ENCODE measurements at places on chromosomes 16 and 17. TPM values are rescaled to one million over a fixed set of nuclear protein-coding genes. Genes with fewer than 3 reads are reported as not detected.

DNA sequence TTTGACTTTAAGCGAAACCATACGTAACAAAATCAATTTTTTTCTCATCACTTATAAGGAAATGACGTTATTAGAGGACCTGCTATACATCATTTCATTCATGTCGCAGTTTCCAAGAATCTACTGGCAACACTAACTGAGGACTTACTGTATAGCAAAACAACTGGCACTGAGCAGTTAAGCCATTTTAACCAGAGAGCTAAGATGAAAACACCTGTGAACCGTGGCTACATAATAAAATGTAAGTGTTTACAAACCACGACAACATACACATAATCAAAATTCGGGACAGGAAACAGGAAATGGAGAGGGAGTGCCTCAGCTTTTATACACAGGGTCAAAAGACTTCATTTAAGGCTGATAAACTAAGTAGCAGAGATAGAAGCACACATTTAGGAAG is 29.5 kb downstream of the METTL16 start:
- no peak for DNase-seq

- no peak for DNase-seq
Measured at GRCh38 chr16:46688101-46688653, 801 bp downstream of the VPS35 start.

GRCh38 chr17:7234083-7234951 is at the start of gene DVL2:
Gene DVL2 (minus strand): TSS chr17:7234517. CDS start chr17:7234262, 255 bp downstream.
- DNase-seq: peak; percentile 92

GRCh38 chr16:1800701-1801100 is 7.2 kb upstream of the IGFALS start:
- DNase-seq: no peak

DNA sequence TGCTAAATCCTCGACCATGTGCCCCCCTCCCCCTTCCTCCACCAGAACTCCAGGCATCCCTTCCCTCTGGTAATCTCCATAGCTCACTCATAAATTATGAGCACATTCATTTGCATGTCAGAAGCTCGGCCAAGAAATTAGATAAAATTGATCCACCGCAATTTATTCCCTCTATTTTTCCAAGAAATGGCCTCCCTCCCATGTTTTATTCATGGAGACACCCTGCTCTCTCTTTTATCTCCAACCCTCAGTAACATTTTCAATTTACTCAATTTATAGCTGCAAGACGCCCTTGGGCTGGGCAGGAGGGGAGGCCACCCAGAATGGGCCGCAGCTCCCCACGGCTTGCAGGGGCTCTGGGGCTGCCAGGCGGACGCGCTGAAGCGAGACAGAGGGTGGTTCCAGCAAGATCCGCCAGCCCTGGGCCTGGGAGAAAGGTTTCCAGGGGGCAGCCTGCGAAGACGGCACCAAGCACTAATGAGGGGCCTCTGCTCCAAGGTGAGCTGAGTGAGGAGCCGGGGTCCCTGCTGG is 54.7 kb upstream of the ZNF423 start:
- DNase-seq: no peak

DNA sequence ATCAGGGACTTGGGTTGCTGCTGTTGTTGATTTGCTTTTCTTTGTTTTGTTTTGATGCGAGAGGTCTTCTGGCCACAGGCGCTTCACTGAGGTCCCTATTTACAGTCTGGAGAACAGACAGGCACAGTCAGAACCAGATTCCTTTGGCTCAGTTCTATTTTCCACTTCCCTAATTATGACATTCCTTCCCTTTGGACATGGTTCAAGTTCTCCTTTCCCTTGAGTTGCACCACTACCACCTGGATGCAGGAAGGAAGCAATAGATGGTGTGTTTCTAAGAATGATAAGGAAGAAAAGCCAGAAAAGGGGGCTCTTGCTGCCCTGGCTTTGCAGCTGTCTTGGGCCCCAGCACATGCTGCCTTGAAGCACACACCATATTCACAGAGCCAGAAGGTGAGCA is 160.6 kb downstream of the MAF start:
- DNase-seq: no peak

DNA sequence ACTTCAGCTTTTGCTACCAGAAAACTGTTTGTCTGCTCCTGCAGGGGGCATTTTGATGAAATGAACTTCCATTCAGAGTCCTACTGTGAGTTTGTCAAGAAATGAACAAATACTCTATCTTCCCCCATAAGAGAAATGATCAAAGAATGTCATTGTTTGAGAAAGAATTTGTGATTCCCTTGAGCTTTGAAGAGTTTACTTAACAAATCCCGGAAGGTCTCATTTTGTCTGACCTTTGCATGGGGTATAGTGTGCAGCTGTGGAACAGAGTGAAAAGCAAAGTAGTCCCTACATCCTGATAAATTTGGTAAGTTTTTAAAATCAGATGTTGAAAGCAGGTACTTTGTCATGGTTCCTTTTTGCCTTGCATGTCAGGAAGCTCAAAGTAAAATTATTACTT is 178.0 kb downstream of the ABCC12 start:
- no peak for DNase-seq

GRCh38 chr17:5264893-5265292 is 17.2 kb upstream of the RABEP1 start:
- no peak for DNase-seq

DNA sequence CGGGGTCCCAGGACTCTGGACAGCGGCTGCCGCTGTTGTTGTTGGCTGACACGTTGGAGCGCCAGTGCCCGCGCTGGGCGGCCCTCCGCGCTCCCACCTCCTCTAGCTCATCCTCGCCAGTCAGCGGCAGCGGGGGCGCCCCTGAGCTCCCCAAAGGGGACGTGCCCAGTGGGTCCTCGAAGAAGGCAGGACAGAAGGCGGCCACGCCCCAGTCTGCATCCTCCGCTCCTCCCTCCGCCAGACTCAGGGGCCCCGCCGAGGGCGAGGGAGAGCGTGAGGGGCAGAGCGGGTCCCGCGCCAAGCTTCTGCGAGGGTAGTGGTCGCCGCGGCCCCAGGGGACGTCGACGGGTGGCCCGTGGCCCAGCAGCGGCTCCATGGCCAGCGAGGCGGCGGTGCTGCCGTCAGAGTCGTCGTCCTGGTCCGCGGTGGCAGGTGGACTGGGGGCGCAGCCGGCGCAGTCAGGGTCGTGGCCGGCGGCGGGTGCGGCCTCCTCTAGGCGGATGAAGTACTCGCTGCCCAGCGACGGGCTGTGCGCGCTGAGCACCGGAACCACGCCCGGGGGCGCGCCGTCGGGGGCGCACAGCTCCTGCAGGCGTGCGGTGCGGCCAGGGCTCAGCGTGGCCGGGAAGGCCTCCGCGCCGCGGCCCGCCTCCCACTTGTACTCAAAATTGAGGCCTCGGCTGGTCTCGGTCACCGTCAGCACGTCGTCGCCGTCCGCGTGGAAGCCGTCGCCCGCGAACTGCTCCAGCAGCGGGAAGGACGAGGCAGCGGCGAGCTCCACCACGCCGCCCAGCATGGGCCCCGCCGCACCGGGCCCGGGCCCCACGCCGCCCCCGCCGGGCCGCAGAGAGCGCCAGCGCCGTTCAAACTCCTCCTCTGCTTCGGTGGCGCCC is 43.2 kb upstream of the PVALEF start:
- DNase-seq: no peak

- no peak for DNase-seq
Measured at GRCh38 chr17:7443499-7444485, 1.1 kb upstream of the CHRNB1 start.

DNA sequence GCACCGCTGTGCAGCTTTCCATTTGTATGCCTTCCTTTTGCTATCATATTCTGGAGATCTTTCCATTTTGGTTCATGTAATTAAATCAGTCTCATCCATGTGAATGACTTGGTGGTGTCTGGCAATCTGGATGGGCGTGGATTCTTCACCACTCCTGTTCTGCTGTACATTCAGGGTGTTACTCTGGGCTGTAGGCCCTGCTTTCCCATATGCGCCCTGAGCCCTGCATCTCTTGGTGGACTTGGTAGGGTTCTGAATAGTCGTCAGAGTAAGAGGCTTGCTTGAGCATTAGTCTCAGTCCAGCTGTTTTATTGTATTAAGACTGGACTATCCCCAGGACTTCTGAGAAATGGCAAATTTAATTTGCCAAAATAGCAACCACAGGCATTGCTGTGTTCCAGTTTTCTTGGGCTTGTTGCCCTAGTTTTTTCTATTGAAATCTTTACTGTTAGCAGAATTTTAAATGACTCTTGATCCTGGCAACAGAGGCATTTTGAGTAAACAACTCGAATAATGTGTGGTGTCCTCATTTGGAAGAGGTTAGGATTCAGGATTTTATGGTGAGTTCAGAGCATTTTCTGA is 14.9 kb downstream of the BANP start:
- DNase-seq: no peak

DNA sequence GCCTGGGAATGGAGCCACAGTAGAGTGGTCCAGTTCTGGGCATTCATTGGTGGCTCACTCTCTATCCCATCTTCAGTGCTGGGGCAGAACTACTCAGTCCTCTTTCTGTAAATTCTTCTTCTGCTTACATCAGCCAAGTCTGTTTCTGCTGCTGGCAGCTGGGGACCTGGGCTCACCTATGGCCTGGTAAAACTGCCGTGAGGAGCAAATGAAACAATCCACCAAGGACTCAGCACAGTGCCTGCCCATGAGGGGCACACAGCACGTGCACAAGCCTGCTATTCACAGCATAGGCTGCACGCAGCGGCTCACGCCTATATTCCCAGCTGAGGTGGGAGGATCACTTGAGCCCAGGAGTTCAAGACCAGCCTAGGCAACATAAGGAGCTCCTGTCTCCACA is 30.9 kb upstream of the SNN start:
- no peak for DNase-seq

DNA sequence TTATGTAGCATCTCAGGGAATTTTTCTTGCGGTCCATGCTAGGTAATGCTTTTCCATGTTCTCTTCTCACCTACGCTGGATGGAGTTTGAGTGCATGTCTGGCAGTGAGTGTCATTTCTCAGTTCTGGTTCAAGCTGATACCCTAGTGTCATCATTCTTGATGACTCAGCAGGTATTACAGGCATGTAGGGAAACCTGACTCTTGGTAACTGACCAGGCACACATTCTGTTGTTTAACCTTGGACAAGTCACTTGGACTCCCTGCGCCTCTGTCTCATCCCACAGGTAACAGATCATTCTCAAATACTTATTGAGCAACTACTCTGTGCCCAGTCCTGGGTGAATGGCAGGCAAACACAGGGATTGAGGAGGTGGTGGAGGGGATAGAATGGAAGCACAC is 6.8 kb upstream of the RBFOX1 start:
- no peak for DNase-seq

DNA sequence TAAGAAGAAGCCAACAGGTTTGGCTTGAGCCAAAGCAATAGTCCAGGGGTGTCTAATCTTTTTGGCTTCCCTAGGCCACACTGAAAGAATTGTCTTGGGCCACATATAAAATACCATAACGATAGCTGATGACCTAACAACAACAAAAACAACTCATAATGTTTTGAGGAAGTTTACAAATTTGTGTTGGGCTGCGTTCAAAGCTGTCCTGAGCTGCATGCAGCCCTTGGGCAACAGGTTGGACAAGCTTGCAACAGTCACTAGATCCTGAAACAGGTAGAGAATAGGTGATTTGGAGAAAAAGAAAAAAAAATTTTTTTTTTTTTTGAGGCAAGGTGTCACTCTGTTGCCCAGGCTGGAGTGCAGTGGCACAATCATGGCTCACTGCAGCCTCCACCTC is 4.5 kb downstream of the CRYBA1 start:
- no peak for DNase-seq

- no peak for DNase-seq
Measured at GRCh38 chr17:19387921-19388521, 1.0 kb upstream of the MFAP4 start.

DNA sequence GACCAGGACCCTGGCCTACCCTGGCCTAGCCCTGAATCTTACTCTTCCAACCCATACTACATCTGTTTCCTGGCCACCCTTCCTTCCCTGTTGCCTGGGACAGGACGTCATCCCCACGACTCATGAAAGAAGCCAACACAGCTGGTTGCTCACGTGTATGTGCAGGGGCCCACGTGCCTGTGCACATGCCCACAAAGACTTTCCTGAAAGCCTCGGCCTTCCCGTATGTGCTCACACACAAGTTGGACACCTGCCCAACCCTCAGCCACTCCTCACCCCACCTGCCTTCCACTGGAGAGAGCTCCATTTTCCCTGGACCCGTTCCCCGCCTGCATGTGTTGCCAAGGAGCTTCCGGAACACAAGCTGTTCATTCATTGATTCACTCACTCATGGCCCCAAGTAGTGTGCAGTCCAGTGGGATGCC is 7.0 kb downstream of the PLXDC1 start:
- DNase-seq: no peak

- DNase-seq: no peak
Measured at GRCh38 chr17:37849617-37849972, 74.6 kb upstream of the TBC1D3K start.

DNA sequence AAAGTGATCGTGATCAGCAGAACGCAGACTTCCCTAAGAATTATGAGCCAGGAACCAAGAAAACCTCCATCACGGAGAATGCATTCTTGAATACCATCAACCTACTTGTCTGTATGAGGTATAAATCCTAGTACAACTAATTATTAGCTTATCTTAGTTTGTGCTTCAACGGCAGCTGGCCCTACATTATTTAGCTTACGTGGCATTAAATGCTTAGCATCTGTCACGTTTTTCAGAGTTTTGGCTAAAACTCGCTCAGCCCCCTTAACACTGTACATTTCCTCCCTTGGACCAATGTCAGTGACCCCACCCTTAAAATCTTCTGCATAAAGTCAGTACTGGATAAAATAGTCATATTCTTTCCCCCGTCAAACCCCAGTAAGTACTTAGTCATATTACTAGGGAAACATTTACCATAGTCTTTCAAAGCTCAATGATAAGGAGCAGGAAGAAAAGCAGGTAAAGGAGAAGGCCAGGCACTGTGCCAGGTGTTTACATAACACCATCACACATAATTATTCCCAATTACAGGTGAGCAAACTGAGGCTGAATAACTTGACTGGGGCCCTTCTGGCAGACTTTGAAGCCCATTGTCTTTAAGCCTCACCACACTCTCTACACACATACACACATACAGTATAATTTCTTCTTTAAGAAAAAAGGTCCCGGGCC is 16.6 kb upstream of the TXNDC11 start:
- DNase-seq: no peak

- DNase-seq: no peak
Measured at GRCh38 chr17:82107341-82107860, 9.4 kb upstream of the FASN start.

DNA sequence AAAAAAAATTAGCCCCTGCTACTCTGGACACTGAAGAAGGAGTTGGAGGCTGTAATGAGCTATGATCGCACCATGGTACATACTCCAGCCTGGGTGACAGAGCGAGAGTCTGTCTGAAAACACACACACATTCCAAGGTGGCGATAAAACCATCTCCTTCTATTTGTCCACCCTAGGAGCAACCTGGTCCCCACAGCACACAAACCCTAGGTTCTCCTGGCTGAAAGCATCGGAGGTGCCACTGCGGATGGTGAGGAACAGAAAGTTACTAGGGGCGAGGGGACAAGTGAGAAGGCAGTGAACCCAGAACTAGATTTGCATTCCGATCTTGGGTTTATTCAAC is 1.4 kb upstream of the ECI1 start:
- DNase-seq: no peak

KRTAP4-6 gene
- not detected for total RNA-seq

CDK5R1 gene
- 15.6 TPM for total RNA-seq

COPZ2 gene
- total RNA-seq: 1.3 TPM

CLEC18A gene
- 0.09 TPM for total RNA-seq

LITAF gene
- 112 TPM for total RNA-seq

HS3ST4 gene
- total RNA-seq: not detected

XPO6 gene
- 204 TPM for total RNA-seq

EXOC3L1 gene
- total RNA-seq: 0.36 TPM

EXOSC6 gene
- total RNA-seq: 20.4 TPM

ADAD2 gene
- total RNA-seq: not detected

KRTAP9-8 gene
- not detected for total RNA-seq

Measured in activated naive CD4-positive, alpha-beta T cell treated with anti-CD3 and anti-CD28 coated beads, Interleukin-2, amount 50 U/mL, for 72 hours (primary cell).